HS-5 (cell line): ENCODE measurements at places on chromosomes 7 and 10.
A peak's percentile ranks its signal among the peaks of the same experiment; 100 is the strongest.

- DNase-seq: peak; percentile 71
These were observed 39.3 kb downstream of the C1GALT1 start for GRCh38 chr7:7221599-7222038.

DNA sequence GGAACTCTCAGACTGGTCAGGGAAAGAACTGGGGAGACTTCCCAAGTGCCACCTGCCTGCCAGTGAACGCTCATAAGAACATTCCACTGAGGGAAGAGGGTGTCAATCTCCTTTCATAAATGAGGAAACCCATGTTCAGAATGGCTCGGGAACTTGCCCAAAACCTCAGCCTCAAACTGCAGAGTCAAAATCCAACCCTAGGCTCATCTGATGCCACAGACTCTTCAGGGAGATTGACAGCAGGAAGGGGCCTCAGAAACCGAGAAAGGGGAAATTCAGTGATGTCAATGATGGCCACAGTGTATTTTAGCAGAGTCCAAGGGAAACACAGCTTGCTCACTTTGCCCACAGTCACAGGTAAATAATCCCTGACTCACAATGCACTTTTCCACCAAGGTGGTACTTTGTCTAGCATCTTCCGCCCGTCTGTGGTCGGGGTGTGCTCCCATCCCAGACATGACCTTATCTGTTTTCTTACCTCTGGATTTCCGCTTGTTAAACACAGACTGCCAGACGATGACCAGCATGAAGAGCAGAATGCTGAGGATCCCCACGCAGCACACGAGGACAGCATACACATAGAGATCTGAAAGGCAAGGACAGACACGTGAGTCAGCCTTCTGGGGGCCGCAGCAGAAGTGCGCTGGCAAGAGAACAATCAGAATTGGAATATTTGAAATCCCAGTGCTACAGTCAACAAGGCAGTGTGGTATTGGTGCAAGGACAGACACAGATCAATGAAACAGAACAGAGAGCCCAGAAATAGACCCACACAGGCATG, 38.4 kb downstream of the VSTM4 start:
- DNase-seq: no peak

GRCh38 chr7:53022893-53023292, 12.5 kb upstream of the POM121L12 start:
- DNase-seq: no peak

DNA sequence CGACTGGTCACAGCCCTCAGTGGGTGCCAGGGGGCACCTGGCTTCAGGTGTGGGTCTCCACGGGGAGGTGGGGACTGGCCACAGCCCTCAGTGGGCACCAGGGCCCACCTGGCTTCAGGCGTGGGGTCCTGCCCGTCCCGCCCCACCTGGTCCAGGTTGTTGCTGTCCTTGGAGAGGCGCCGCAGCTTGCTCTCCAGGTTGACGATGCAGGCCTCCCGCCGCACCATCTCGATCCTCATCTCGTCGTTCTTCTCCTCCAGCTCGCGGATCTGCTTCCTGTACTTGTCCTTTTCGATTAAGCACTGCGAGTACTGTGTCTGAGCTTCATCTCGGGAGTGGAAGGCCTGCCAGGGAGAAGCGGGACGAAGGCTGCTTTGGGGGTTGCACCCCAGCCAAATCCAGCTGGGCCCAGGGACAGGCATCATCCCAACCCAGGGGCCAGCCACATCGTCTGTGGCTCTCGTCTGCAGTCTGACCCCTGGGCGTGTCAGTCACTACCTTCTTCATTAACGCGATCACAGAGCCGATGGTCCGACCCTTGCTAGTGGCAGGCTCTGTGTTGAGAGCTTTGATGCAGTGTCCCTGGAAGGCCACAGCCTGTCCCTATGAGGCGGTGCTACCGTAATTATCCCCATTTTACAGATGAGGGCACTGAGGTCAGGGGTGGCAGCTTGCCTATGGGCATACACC, 92.9 kb upstream of the GNA12 start:
- DNase-seq: no peak

DNA sequence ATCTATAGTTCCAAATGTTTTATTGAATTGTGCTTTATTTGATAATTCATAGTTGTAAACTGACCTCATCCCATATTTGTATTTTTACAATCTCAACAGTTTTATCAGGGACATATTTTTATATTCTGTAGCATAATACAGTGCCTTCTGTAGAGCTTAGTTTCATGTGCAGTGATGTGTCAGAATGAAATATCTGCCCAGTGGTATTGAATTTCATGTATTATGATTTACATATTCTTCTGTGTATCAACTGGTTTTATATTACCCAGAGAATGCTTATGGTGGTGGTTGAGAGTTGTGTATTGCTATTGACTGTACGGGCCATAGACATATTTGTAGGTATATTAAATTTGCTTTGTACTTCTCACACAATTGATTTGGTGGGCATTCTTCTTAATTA, 89.9 kb downstream of the KAT6B start:
- DNase-seq: no peak

DNA sequence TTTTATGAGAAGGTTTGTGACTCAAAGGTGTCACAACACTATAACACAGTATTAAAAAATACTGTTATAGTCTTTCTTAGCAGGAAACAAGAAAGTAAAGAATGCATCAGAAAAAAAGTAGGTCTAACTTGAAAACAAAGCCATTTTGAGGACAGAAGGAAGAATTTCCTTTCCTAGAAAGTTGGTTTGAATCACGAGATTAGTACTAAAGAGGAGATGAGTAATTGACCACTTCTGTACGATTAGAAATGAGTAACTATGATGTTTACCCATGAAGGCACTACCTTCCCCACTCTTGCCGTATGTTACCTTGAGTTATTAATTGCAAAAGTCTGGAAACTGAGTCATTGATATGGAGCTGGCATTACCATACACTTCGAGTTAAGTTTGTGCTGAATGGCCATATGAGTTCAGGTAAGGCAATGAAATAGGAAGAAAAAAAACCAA, 65.2 kb downstream of the FAM185A start:
- DNase-seq: no peak
